HAP-1 (cell line): ENCODE measurements at places on chromosomes 4 and X.

GRCh38 chr4:74366367-74366911 is 1.5 kb downstream of the EREG start:
- DNase-seq, result no peak

- no peak for DNase-seq
These were observed 37.7 kb downstream of the ANTXR2 start for GRCh38 chr4:80035336-80035735.

- no peak for DNase-seq
These were observed 125.9 kb downstream of the FAM53A start for GRCh38 chr4:1558205-1558604.

GRCh38 chr4:173411106-173411693 is 12.3 kb upstream of the SCRG1 start:
- DNase-seq, result no peak

GRCh38 chrX:82648062-82648461 is 860.0 kb upstream of the POU3F4 start:
- peak; percentile 28 for DNase-seq

DNA sequence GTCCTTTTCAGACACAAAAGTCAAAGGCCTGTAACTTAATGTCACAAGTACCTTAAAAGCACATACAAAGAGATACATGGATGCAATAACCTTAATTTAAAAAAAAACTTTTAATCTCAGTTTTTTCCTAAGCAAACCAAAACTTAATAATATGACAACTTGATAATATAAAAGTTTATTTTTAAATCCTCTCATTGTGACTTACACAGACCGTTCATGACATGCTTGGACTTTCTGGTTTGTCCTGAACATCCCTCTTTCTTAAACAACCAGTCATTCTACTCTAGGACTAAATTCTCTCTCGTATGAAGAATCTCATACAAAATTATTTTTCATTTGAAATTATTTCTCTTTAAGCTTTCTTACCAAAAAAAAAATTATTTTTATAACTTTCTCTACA is 43.1 kb upstream of the CYP2U1 start:
- peak; percentile 39 for DNase-seq

DNA sequence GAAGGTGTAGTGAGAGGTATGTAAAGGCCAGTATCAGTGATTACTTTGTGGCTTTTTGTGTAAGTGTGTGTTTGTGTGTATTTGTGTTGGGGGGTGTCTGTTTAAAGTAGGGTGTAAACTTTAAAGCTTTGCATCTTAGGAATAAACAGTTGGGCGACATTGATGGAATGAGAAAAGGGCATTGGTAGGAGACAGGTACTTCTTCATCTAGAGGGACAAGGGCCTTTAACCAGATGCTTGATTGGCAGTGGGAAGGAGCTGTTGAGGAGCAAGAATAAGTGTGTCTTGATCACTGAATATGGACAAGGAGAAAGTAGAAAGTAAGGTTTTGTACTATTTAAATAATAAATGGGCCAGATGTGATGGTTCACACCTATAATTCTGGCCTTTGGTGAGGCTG is 48.8 kb downstream of the RAPGEF2 start:
- DNase-seq, result no peak

DNA sequence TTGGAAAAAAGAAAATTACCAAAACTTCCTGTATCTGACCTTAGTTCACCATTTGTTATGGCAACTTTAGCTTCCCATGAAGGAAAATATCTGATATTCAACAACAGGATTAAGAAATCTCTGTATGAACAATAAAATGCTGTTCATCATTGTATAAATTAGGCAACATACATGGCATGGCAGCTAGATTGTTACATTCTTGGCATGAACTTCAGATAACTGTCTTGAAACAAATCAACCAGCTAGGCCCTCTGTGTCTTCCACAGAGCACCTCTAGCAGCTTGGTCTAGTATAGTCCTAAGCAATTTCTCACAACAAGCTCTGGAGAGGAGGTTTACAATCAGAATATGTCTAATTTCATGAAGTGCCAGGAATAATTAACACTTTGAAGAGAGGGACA is 105.4 kb upstream of the PCDH7 start:
- DNase-seq, result no peak

GRCh38 chr4:168832763-168833575 is 177.1 kb downstream of the CBR4 start:
- DNase-seq, result no peak

DNA sequence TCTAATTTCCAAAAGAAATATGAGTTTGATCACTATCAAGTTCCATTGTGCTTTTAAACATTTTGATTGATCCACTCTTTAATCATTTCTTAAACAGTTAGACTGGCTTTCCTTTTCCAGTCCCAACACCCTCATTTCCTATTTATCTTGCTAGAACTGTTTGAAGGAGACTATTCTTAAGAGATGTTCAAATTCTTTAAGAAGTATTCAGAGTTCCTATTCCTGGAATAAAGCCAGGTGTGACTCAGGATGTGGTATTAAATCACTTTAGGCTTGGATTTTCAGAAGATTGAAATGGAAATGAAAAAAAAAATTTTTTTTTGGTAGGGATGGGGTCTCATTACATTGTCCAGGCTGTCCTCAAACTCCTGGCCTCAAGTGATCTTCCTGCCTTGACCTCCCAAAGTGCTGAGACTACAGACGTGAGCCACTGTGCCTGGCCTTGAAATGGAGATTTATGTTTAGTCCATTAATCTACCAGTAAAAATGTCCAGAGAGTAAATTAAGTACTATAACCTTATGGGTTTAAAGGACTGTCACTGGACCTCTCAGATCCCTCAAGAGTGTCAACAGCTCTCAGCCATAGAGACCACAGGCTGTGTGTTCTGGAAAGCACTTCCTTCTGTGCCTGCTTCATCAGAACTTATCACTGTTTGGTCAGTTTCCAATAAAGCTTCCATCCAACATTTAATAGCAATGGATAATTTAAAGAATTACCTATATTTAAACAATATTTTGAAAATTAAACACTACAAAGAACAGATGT is 90.7 kb downstream of the CDS1 start:
- DNase-seq, result no peak

DNA sequence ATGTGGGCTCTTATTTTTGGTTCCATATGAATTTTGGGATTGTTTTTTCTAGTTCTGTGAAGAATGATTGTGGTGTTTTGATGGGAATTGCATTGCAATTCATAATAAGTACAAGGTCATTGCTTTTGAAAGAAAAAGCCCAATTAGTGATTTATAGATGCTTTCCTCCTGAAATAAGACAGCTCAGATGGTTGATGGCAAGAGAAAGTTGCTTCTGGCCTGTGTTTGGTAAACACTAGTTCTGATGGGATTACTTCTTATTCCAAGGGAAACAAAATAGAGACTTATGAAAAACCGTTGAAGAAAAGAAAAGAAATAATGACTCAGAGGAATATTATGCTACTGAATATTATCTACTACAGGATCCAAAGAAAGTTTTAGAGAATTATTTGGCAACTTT is 144.9 kb downstream of the SPANXA1 start:
- no peak for DNase-seq

GRCh38 chr4:20487852-20488251 is 212.4 kb upstream of the PACRGL start:
- no peak for DNase-seq

GRCh38 chr4:139907001-139907809 is 241.6 kb downstream of the MGST2 start:
- DNase-seq, result no peak
